ENCODE measurements at places on chromosomes 16 and 17.

DNA sequence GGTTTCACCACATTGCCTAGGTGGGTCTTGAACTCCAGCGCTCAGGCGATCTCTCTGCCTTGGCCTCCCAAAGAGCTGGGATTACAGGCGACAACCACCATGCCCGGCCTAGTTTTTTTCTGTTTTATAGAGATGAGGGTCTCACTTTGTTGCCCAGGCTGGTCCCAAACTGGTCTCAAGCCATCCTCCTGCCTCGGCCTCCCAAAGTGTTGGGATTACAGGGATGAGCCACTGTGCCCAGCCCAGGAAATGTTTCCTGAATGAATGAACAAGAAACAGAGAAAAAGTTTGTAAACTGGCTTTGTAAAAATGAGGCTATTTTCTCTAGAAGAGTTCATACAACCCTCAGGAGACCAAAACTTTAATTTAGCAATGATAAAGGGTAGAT, 68.0 kb downstream of the WWP2 start:
- no peak for DNase-seq

- no peak for DNase-seq
Measured at GRCh38 chr17:73025041-73025560, 67.4 kb downstream of the SLC39A11 start.

DNA sequence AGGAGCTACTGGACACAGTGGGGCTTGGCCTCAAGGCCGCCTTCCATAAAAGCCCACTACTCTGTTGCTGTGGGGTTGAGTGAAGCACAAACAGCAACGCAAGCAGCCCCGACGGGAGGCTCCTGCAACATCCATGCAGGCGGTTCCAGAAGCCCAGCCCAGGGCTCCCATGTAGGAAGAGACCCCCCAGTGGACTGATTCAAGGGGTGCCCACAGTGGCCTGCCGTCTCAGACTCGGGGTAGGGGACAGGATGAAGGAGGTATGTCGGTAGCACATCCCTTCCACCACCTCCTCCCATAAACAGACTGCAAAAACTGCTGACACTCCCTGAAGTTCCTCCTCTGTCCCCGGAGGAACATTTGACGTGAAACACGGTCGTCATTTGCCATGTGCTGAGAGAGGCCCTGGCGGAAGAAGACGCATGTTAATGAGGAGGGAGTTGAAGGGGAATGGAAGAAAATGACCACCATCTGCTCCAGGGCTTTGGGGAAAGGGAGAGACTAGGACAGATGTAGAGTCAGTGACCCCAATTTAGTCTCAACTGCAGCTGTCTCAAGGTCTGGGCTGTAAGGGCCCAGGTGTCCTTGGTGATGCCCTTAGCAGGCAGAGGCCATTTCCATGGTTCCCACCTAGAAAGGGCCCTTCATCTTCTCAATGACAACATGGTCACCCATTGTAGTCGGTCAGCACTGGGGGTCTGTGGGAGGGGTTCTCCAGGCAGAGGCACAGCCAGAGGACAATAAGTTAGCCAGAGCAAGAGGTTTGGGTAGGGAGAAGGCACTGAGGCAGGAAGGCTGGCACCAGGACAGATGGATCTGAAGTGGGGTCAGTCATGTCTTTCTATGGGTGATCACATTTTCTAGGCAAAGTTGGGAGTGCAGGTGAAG, 200.6 kb downstream of the CPPED1 start:
- DNase-seq: no peak

- DNase-seq: no peak
Measured at GRCh38 chr17:62749926-62750325, 58.2 kb downstream of the MARCHF10 start.

DNA sequence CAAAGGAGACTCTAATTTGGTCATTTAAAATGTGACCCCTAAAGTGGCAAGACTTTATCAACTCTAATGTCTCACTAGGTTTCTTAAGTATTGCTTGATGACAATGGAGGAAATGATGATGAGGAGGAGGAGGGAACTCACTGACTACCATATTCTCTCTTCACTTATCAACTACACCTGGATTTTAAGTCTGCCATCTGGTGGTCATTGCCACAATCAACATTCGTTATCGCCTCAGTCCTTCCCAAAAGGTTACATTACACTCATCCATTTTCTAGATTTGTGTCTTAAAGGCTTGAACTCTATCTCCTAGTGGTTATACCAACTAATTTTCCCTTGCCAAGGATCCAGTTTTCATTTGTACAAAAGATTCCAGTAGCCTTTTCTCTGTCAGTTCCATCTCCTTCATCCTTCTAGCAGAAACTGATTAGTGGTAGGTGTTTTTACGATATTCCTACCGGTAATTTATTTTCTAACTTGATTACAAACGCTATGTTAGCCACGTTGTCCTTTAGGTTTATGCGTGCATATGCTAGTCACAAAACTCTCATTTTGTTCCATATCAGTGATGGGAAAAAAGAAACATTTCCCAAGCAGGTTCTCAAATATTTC, 114.6 kb upstream of the NOG start:
- DNase-seq: no peak

- DNase-seq: no peak
Measured at GRCh38 chr16:13439766-13440165, 480.2 kb upstream of the ERCC4 start.

DNA sequence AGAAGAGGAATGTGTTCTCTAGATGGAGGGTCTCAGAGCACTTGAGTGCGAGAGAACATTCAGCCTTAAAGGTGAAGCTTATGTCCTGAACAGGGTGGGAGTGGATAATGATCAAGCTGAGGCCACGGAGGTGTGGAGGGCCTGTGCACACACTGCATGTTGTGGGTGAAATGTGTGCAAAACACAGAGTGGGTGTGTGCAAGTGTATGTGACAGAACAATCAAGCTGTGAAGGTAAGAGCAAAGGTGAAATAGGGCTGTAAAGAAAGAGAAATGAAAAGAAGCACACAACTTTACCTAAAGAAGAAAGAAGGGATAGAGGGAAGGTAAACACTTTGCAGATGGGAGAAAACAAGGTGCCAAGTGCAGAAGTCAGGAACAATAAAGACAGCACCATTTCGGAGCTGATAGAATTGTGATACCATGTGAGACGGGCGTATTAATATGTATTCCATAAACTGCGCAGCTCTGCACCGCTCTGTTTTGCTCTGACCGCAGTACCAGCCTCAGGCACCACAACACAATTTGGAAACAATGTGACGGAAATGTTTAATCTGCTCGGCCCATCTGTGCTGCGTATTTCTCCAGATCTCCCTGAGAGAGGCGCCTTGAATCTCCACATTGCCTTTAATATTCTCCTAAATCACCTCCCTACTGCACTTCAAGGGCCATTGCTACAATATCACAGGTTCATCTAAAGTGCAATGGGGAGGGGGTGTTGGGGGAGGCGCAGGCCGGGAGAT, 40.6 kb downstream of the SNX11 start:
- DNase-seq: no peak

DNA sequence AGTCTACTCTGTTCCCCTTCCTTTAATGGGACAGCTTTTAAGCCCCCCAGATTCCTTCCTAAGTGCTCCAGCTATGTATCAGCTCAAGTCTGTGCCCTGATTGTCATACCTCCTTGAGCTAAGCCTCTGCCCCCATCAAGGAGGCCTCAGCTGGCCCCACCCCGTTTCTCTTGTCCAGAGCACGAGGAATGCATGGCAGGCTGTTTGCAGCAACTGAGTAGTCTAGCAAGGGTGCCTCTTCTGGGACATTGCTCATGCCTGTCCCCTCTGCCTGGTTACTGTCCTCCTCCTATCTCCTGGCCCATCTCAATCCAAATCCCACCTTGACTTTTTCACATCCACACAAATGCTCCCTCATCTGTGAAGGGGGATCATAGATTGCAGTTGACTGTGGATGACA, 27.8 kb upstream of the TMEM220 start:
- DNase-seq: no peak

DNA sequence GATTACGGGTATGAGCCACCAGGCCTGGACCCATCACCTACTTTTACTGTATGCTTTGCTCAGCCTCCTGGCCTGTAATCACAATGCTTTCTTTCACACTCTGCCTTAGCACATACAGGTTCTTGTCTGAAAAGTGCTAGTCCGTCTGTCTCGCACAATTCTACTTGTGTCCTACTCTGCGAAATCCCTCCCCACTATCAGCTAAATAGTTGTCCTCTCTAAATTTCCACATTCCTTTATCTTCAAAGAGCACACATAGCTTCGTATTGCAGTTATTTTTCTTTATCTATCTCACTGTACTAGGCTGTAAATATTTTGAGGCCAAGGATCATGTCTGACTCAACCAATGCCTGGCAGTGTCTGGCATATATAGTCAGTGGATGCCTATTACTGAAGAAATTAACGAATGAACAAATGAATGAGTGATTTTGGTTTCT, 38.5 kb upstream of the ETV4 start:
- no peak for DNase-seq

DNA sequence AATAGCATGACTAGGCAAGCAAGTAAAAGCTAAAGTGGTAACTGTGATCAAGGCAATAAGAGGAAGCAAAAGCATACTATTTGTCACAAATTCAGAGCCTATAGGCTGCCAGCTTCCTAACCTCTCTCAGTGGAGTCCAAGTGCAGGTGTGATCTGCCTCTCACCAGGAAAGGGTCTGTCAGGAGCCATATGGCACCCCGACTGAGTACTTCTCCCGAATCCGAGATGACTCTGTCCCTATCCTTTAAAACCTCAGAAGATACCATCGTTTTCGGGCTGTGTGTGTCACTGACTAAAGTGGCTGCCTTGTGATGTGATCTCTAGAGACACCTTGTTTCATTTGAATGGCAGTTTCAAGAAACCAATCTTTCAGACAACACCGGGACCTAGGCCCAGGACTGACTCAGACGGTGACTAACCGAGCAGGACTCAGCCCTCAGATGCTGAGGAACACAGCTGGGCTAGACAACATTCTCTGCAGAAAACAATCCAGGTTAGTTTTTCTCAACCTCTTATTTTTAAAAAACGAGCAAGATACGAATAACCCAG, 63.6 kb downstream of the SMG6 start:
- no peak for DNase-seq

DNA sequence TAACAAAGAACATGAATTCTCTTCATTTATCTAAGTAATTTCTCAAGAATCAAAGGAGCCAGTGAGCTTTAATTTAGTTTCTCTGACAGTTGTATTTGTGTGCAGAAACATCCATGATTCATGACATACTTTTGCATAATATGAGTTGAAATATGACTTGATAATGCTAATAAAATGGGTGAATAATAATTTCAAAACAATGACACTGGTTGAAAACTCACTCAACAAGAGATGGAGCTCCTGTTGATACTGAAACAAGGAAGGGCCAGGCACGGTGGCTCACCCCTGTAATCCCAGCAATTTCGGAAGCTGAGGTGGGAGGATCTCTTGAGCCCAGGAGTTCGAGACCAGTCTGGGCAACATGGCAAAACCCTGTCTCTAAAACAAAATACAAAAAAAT, 147.0 kb downstream of the MAP2K6 start:
- no peak for DNase-seq

- no peak for DNase-seq
Measured at GRCh38 chr16:1291576-1291974, 17.9 kb upstream of the UBE2I start.

DNA sequence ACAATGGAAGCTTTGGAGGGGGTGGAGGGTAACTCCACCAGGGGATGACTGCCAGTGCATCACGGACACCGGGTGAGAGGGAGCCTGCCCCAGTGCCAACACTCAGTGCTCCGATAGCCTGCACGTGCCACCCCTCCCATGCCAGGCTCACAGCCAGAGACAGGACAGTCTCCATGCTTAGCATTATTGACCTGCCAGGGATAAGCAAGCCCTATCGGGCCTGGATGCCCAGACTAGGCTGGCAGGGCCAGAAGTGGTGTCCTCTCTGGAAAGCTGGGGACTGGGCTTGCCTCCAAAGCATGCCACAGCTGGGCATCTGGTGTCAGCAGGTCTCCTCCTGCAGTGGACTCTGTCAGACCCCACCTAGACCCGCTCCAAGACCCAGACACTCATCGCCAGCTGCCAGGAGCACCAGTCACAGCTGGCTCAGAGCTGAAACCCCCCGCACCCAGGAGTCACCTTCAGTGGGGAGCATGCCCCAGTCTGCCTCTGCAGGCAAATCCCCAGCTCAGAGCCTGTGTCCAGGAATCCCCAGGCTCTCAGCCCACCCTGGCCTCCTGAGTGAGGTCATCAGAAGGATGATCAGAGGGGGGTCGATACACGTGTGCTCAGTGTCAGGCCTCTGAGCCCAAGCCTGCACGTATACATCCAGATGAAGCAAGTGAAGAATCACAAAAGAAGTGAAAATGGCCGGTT, 1.8 kb upstream of the RHBDF1 start:
- DNase-seq: no peak

DNA sequence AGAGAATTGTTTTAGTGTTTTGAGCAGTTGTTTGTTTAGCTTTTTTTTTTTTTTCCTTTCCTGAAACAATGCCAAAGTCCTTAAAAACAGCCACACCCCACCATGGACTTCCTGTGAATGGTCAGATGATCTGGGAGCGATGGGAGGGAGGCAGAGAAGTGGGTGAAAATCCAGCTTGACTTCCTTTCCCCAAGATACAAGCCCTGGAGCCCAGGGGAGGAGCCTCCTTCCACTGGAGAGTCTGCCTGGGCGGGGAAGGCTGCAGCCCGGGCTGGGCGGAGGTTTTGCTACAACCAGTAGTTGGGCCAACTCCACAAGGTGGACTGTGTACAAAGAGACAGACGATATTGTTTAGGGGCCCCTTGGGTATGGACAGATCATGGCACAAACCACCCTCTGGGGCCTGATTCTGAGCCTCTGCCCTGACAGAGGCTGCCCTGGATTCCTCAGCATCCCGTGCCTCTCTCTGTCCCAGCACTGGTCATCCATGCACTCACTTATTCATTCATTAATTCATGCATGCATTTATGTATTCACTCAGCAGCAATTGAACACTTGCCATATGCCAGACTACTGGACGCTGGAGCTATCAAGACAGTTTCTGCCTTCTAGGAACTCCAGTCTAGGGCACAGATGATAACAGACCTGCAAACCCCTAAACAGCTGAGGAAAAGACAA, 29.8 kb downstream of the WSB1 start:
- DNase-seq: no peak

GRCh38 chr16:69767459-69768229, 5.5 kb downstream of the WWP2 start:
- no peak for DNase-seq

DNA sequence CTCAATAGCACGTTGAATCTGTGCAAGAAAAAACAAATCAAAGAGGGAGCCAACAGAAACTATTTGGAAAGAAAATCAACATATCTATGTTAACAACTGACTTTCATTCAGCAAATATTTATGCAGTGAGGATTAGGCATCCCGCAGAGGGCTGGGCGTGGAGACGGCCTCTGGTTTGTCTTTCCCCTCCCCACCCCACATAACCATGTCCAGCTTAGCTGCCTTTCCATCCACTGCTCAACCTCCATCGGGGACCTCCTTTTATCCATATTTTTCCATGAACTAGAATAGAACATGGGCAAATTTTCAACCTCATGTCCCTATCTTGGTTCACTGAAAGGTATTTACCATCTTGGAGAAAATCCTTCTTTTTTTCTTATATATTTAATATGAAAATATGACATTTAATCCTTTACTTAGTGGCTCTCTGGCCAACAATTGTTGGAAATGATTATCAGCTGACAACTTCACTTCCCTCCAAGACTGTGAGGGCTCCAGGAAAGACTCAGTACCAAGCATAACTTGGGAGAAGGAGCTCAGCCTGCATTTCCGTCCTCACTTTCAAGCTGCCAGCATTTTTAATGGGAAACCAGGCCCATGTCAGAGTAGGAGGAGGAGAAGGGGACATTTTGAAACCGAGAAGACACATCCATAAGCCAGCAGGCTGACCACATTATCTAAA, 462.6 kb upstream of the MAF start:
- no peak for DNase-seq

Data from stimulated activated CD8-positive, alpha-beta memory T cell treated with anti-CD3 and anti-CD28 coated beads, Interleukin-4, amount 100 ng/mL, for 1 hour (primary cell).